ENCODE measurements at places on chromosomes 11 and 22.
A peak's percentile ranks its signal among the peaks of the same experiment; 100 is the strongest.

DNA sequence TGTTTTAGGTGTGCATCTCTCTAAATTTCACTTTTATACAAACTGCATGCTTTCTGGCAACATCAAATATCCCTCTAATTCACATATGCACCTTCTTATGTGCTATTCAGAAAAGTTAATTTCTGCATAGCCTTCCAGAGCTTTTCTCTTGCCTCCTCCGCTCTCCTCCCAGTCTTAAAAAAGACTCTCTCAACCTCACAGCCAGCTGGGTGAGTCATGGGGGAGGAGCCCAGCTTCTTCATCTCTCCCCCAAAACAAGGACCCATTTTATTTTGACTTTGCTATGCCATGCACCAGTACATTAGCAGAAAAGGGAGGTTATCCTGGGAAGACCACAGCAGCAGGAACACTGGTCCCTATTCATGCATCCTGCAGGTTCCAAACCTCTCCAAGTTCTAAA lies 234.4 kb downstream of the KCNA4 start:
- no peak for DNase-seq

- DNase-seq = no peak
Observed at GRCh38 chr11:71423181-71423790, 24.9 kb downstream of the DHCR7 start.

DNA sequence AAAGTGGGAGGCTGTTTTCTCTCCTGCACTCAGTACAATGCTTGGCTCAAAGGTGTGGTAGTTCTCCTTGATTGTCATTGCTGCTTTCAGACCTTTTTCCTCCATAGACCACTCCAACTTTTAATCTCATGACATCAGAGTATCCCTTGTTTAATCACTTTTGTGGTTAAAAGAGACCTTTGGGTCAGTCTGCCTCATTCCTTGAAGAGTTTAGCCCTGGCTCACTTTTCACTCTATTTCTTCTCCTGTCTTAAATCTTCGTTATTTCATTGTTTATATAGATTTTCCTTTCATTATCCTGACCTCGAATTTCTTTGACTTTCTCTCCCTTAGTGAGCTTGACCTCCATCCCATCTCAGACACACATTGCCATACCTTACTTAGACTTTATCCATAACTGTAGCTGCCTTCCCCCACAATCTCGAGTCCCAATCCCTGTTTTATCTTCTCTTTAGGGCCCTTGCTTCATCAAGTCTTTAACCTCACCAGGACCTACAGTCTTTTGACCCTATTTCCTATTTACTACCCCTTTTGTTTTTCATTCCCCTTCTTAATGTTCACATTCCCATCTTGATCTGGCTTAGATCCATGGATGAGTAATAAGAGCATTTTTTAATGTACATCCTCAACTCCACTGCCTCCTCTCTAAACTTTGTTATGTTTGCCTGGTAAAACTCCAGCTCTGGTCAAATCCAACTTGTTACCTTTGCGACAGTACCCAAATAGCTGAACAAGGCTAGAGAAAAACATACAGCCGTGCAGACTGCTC lies 9.5 kb downstream of the ATXN10 start:
- no peak for DNase-seq

DNA sequence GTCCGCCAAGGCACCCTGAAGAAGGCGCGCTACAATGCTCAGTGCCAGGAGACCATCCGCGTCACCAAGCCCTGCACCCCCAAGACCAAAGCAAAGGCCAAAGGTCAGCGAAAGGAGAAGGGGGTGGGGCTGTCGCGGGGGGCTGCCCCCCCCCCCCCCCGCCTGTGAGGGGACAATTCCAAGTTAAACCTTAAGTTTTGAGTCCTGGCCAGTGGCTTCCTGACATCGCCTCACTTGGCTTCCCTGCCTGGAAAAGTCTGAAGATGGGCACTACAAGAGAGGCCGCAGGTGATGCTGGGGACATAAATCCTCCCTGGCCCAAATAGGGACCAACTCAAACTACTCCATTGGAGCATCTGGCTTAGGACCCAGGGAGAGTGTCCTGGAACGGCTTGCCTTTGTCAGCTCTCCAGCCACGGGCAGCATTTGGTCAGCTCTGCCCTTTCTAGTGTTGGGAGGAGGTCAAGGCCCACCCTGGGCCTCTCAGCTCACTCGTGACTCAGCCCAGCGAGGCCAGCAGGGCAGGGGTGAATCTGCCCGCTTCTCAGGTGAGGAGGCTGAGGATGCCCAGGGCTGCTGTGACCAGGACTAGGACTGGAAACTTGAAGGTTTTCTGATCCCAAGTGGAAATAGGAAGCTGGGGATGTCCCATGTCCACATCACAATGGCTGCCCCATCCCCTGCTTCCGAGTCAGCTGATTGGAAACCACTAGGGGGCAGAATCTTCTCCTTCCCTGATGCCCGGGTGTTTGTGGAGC lies 1.4 kb downstream of the MDK start:
- DNase-seq = peak; percentile 50

GRCh38 chr11:133917921-133918607 lies 38.7 kb downstream of the IGSF9B start:
- no peak for DNase-seq

GRCh38 chr11:79963856-79964645 lies 523.2 kb upstream of the TENM4 start:
- no peak for DNase-seq

Data from NCI-H526 treated with DMSO at 0.1 percent for 48 hours (cell line).